ENCODE measurements at places on chromosomes 13 and 19. TPM values are rescaled to one million over a fixed set of nuclear protein-coding genes. Genes with fewer than 3 reads are reported as not detected.

GRCh38 chr13:76607866-76608265, 278.3 kb downstream of the KCTD12 start:
- DNase-seq: no peak

GRCh38 chr19:5148794-5149190, 179.9 kb downstream of the KDM4B start:
- no peak for DNase-seq

- peak; percentile 77 for DNase-seq
Measured at GRCh38 chr13:32176696-32177095, 138.5 kb downstream of the ZAR1L start.

DNA sequence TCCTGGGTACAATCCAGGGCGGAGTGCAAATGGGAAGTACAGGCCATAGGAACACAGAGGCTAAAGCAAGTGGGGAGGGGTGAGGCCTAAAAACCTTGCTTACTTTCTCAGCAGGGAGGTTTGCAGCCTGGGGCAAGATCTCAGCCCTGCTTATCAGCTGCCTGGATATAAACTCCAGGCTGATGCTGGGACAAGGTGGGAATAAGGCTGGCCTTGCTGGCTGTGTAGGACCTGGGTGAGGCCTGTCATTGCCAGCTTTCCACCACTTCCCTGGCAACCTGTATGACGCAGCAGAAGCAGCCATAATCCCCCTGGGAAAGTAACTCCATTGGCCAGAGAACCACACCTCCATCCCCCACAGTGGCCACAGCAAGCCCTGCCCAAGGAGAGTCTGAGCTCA, 279.1 kb upstream of the ATXN8OS start:
- DNase-seq: no peak

GRCh38 chr19:50513746-50514345, at the start of gene ASPDH:
Gene ASPDH, minus strand, starts transcription at chr19:50513913. Its CDS starts 90 bp downstream, at chr19:50513823.
- no peak for DNase-seq

DNA sequence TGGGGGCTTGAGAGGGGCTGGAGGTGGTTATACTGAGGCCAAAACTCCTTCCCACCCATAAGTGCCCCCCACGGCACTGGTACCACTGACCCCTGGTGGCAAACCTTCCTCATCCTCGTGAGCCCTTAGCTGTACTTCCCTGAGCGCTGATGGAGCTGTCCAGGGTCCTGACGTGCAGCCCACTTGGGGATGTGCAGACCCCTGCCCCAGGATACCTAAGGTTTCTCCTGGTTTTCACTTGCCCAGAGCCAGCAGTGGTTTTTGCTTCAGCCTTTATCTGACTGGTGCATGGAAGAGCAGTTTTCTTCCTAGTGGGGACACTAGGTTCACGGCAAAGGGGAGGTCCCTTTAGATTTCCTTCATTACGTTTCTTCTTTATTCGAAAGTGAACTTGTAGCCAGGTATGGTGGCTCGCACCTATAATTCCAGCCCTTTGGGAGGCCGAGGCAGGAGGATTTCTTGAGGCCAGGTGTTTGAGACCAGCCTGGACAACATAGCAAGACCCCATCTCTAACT, 28.7 kb upstream of the KCTD15 start:
- DNase-seq: no peak

- DNase-seq: no peak
Measured at GRCh38 chr19:1495799-1496713, 5.1 kb downstream of the REEP6 start.

- DNase-seq: no peak
Measured at GRCh38 chr19:5369962-5370367, 29.4 kb upstream of the PTPRS start.

GRCh38 chr13:21568854-21569253, 35.1 kb downstream of the MICU2 start:
- no peak for DNase-seq

DNA sequence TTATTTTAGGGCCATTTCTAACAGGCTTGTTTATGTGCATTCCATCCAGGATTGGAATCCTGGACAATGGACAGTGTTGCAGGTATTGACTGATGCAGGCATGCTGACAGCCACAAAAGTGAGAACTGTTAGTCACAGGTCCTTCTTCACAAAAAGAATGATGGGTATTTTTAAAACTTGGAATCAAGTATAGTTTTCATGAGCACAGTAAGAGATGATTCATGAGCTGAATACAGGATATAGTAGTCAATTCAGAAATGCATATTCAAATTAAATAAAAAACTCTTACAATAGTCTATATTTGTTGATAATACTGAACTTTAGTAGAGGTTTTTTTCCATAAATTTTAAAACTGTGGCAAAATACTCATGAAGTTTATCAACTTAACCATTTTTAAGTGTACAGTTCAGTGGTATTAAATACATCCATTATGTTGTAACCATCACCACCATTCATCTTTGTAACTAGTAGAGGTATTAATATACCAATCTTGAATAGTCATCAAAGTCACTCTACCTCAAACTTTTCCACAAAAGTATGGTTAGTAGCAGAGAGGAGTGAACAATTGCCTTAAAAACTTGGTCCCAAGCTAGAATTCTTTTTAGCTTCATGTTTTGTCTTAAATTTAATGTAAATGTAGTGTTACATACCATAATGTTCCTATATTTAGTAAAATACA, 79.5 kb downstream of the KCNRG start:
- no peak for DNase-seq

- DNase-seq: peak; percentile 28
Measured at GRCh38 chr19:39544226-39544903, 4.4 kb upstream of the EID2 start.

The VSTM2B gene
- total RNA-seq: not detected

The LSM7 gene
- total RNA-seq: 195 TPM

The TLE2 gene
- 2.4 TPM for total RNA-seq

The CDX2 gene
- not detected for total RNA-seq

The USHBP1 gene
- not detected for total RNA-seq

The NLRP7 gene
- total RNA-seq: not detected

The SYCN gene
- not detected for total RNA-seq

Data from LHCN-M2 (cell line).